Activated naive CD8-positive, alpha-beta T cell treated with anti-CD3 and anti-CD28 coated beads, Interleukin-2, amount 50 U/mL, for 16 hours (primary cell): ENCODE measurements at places on chromosomes 12 and 14.

DNA sequence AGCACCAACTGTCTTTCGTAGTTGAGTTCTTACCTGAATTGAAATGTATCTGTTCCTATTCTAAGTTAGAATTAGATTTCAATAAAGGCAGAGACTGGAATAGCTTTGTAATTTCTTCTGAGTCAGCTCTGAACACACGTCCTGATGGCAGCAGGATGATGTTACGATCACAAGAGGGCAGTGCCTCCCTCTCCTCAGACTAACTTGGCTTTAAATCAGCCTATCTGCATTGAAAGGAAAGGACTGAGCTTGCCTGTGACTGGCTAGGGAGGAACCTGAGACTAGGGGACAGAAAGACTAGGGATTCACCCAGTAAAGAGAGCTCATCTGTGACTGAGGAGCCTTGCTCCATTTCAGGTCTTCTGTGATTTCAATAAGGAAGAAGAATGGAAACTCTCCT lies 323.7 kb upstream of the OR4E1 start:
- no peak for DNase-seq

GRCh38 chr14:95774265-95775160 lies 60.6 kb upstream of the TCL1A start:
- peak; percentile 17 for DNase-seq

DNA sequence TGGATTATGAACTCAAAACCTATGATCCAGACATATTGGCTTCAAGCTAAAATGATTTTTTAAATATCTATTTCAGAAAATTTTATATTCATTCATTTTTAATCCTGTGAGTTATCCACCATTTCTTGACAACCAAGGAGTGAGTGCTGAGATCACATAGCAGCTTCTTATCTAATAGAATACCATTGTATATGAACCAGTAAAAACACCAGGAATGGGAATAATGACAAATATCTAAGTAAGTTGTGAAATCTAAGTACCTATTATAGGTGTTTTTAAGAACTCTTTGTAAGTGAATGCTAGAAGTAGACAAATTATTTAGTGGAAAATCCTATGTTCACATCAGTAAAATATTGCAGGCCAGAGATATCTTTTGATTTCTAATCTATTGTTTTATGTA lies 8.2 kb downstream of the LUM start:
- DNase-seq, result no peak

GRCh38 chr14:50943943-50944646 lies at the start of gene PYGL:
TSS of gene PYGL (minus strand) at chr14:50944483. CDS start at chr14:50944403, 80 bp downstream.
- no peak for DNase-seq

DNA sequence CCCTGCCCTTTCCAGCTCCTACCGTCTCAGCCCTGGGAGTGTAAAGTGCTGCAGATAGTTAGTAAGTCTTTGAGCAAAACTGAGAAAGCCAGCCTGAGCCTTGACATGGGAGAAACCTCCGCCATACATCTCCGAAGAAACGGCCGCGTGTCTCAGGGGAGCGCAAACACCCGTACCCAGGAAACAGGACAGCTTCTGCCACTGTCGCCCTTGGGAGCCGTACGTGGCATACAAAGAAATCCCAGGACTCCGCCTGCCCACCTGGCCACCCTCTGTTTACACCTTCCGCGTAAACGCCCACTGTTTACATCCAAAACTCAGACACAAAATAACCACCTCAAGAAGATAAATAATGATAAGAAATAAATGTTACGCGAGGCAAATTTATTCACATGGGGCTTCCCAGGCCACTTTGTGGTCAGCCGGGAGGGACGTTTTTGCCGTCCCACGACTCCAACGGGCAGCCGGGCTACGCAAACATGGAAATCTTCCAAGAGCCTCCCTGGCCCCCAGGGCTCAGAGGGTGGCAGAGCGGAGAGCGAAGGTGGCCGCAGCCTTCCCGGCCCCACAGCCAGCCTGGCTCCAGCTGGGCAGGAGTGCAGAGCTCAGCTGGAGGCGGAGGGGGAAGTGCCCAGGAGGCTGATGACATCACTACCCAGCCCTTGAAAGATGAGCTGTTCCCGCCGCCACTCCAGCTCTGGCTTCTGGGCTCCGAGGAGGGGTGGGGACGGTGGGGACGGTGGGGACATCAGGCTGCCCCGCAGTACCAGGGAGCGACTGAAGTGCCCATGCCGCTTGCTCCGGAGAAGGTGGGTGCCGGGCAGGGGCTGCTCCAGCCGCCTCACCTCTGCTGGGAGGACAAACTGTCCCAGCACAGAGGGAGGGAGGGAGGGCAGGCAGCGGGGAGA lies at the start of gene BDKRB2:
Gene BDKRB2, plus strand, starts transcription at position 689 of the 908 bp plus-strand sequence. CDS start 32,269 bp downstream, outside the sequence.
- DNase-seq, result no peak

DNA sequence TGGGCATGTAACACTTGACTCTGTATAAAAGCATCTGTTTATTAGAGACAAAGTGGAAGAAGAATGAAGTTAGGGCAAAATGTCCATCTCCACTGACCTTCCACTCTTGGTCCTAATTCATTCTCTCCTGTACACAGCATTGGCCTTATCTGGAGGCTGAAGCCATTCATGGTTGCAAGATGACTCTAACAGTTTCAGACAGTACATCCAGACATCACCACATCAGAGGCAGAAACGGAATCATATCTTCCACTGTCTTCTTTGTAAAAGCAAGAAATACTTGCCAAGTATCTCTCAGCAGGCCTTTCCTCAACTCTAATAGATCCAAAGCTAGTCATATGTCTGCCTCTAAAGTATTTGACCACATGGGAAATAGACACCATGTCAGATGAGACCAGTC lies 41.1 kb downstream of the PTHLH start:
- DNase-seq, result no peak

DNA sequence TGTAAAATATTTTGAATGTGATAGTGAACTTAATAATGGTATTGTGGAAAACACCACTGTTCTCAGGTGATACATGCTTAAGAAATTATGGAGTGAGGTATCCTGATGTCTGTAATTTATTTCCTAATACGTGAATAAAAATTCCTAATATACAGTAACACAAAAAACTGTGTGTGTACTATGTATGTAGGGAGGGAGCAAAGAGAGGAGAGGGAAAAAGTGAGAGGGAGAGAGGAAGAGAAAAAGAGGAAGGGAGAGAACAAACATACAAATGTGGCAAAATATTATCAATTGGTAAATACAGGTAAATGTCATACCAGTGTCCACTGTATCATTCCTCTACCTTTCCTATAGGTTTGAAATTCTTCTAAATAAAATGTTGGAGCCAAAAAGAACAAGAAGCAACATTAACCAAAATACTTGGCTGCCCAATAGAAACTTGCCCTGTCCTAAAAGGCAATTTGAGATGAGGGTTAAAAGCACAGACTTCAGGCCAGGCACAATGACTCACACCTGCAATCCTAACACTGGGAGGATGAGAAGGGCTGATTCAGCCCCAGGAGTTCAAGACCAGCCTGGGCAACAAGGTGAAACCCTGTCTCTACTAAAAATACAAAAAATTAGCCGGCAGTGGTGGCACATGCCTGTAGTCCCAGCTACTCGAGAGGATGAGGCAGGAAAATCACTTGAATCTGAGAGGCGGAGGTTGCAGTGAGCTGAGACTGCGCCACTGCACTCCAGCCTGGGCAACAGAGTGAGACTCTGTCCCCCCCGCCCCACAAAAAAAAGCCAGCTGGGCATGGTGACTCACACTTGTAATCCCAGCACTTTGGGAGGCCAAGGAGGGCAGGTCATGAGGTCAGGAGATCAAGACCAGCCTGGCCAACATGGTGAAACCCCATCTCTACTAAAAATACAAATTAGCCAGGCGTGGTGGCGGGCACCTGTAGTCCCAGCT lies 14.5 kb downstream of the R3HDM2 start:
- DNase-seq, result no peak

GRCh38 chr12:91364471-91365184 lies 182.0 kb upstream of the DCN start:
- no peak for DNase-seq

- DNase-seq, result no peak
Measured at GRCh38 chr12:19074700-19075099, 54.8 kb upstream of the PLEKHA5 start.

GRCh38 chr14:70887207-70887681 lies 20.0 kb upstream of the PCNX1 start:
- no peak for DNase-seq

DNA sequence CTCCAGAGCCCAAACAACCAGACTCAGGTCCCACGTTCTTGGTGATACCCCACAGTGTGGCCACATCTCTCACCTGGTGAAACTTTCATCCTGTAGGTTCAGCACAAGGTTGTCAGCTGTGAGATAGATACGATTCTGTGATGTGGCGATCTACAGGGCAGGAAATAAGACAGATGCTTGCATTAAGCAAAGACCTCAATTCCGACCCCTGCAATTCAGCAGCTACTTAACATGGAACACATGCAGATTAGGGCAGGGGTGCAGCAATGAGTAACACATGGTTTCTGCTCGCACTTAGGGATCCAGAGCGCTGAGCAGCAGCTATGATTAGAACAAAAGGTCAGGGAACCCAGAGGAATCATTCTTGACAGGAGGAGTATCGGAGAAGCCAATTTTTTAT lies 4.1 kb downstream of the PHB2 start:
- no peak for DNase-seq

- no peak for DNase-seq
Measured at GRCh38 chr12:19683178-19683927, 244.1 kb downstream of the AEBP2 start.

- DNase-seq, result no peak
Measured at GRCh38 chr12:49583366-49584094, 15.6 kb upstream of the MCRS1 start.

DNA sequence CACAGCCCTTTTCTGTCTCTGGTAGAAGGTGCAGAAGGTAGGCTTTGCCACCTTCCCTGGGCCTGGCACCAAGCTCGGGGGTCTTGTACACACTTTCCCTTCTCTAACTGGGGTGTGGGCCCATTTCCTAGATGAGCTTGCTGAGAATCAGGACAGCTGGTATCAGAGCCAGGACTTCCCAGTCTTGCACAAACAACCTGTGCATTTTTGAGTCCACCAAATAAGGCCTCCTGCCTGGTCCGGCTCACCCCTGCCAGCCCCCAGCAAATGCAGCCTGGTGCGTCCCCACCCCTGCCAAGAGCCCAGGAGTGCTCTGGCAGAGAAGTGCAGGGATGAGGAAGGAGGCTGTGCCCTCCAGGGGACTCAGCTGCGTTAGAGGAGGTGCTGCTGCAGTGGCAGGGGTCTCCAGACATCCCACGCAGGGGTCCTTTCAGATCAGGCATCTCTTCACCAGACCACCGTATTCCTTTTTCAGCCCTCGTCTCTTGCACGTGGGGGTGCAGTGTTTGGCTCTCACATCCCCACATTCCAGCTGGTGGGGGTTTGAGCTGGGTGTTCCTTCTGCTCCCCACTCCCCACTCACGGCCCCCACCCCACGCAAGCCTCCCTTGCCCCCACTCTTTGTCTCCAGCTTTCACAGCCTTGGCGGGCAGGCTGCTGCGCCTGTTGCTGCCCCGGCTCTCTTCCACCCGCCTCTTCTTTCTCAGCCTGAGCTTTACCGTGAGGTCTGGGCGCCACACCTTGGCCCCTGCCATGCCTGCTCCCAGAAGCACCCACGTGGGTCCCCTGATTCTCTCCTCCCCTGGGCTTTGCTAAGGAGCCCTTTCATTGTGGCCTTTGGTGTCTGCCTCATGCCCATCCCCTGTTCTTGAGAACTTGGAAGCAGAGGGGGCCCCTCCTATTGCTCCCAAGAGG lies 32.3 kb downstream of the MEG3 start:
- DNase-seq, result no peak

- DNase-seq, result no peak
Measured at GRCh38 chr12:54352891-54353874, 11.1 kb downstream of the GPR84 start.

GRCh38 chr14:98954349-98955000 lies 317.5 kb downstream of the BCL11B start:
- no peak for DNase-seq

- no peak for DNase-seq
Measured at GRCh38 chr12:119181202-119181601, 2.5 kb downstream of the HSPB8 start.

DNA sequence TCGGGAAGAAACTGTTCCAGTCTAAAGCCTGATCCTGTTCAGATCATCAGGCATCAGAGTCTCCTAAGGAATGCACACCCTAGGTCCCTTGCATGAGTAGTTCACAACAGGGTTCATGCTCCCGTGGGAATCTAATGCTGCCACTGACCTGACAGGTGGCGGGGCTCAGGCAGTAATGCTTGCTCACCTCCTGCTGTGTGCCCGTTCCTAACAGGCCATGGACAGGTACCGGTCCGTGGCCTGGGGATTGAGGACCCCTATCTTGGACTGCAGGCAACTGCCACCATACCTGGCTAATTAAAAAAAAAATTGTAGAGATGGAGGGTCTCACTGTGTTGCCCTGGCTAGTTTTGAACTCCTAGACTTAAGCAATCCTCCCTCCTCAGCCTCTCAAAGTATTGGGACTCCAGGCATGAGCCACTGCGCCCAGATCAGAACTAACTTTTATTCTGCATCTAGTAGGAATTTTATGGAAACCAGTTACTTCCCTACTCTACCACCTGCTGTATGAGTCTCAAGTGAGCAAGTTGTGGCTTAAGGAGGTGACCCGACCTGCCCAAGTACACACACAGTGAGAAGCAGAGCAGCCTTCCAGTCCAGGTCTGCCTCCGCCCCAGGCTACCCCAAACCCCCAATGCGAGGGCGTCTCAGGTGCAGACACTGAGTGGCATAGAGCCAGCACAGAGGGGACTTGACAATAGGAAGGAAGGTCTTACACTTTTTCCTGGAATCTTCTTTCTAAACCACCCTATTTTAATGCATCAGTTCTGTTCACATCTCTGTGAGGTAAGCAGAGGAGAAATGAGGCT lies 2.5 kb upstream of the PAPLN start:
- no peak for DNase-seq

DNA sequence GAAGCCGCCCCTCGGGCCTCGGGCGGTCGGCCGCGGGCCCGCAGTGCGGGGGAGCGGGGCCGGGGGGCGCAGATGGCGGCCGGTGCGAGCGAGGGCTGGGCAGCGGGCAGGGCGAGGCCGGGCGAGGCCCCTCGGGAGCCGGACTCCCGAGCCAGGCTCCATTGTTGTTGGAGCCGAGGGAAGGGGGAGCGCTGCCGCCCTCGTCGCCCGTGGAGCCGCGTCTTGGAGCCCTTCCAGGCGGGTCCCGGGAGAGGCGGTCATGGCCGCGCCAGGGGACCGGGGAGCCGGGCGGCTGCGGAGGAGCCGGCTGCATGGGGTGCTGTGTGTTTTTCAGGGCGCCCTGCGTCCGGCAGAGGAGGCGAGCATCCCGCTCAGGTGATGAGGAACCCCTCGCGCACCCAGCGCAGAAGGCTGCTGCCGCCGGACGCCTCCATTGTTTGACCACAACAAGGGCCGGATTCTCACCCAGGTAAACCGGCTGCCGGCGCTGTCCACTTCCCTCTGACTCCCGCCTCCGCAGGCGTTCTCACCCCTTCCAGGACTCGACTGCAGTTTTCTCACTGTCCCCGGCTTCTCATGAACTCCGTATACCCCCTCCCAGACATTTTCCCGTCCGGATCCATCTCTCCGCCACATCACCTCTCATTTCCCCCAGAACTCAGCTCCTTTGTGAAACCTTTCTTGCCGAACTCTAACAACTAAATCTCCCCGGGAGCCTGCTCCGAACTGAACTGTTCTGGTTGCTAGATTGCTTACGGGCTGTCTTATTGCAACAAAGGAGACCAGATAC lies 732 bp downstream of the ZNF664 start:
- no peak for DNase-seq
